ENCODE measurements at places on chromosomes 4 and X.

- no peak for DNase-seq
Measured at GRCh38 chrX:38970074-38970473, 168.8 kb downstream of the MID1IP1 start.

DNA sequence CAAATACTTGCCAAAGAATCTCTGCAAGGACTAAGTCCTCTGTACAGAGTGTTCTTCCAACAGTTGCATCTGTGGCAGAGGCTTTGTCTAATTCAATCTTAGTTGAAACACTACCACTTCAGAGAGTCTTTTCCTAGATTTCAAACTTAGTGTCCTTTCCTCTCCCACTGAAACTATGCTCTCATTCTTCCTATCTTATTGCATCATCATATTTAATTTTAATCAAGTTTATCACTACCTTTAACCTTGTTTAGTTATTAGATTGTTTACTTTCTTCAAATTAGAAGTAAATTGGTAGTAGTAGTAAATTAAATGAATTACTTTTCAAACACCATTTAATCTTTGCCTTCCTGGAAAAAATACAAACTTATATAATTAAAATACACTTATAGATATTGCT is 1082.3 kb upstream of the PABPC4L start:
- no peak for DNase-seq

- DNase-seq: peak; percentile 6
Measured at GRCh38 chr4:150402871-150403272, 179.1 kb upstream of the MAB21L2 start.

GRCh38 chrX:1261285-1261684 is 7.3 kb upstream of the CSF2RA start:
- no peak for DNase-seq

DNA sequence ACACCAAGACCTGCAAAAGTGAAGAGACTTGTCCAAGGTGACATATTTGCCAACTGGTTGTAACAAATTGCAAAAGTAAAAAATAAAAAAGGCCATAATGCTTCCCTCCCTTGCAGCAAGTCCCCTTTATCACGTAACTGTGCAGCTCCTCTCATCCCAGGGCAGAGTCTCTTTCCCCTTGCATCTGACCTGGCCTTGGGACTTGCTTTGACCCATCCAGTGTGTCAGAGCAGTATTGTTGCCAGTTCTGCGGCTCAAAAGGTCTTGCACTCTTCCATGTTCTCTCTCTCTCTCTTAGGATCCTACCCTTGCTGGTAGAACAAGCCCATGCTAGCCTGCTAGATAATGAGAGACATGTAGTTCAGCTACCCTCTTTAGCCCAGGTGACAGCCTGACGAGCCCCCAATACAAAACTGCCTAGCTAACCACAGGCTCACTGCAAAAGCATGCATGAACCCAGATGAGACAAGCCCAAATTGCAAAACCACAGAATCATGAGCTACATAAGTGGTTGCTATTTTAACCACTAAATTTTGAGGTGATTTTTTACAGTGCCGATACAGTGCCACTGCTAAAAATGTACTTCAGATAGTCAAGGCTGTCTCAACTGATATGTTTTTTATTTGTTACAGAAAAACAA is 289.5 kb upstream of the PPARGC1A start:
- no peak for DNase-seq

- DNase-seq: no peak
Measured at GRCh38 chrX:128973033-128973432, 550.3 kb downstream of the SMARCA1 start.

DNA sequence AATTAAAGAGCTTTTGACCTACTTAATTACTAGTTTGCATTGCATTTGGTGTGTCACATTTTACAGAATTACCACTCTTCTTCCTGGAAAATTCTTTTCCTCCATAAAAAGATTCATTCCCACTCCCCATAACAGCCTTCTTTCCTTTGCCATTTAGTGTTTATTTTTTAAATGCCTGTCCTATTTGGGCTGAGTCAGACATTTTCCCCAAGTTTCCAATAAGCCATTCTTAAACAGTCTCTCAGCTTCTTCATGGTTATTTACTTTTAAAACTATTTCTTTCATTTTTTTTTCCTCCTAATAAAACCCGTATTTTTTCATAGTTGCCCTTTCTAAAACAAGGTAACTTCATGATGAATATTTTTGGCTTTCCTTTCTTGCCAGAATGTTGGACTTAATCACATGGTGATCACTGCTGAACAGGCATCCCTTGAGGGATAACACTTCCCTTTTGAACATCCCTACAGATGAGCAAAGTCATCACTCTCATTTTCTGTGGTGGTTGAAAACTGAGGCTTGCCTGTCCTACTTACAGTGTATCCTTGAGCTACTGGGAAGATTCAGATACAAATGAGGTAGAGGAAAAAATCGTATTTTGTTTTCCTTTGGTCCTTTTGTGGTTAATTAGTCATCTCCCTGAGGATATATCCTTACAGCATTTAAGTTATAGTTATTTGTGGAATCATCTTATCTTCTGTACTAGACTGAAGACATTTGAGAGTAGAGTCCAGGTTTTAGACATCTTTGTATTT is 520.5 kb upstream of the NR3C2 start:
- DNase-seq: no peak

DNA sequence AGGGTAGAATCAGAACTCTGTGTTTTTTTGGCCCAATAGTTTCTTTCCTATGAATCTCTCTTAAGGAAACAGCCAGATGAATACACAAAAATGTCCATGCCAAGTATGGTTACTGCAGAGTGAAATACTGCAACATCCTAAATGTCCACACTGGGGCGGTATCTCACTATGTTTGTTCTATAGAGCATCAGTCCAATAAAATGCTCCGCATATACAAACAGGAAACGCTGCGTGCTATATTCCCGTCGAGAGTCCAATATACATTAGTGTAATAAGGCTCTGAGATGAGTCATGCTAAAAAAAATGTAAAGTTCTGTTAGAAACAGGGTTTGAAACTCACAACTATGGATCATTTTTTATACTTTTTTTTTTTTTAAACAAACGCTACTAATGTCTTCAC is 72.9 kb upstream of the ENOX2 start:
- no peak for DNase-seq
